ENCODE measurements at places on chromosomes 4 and X.

- DNase-seq, result no peak
Observed at GRCh38 chr4:155228713-155229112, 20.3 kb downstream of the NPY2R start.

DNA sequence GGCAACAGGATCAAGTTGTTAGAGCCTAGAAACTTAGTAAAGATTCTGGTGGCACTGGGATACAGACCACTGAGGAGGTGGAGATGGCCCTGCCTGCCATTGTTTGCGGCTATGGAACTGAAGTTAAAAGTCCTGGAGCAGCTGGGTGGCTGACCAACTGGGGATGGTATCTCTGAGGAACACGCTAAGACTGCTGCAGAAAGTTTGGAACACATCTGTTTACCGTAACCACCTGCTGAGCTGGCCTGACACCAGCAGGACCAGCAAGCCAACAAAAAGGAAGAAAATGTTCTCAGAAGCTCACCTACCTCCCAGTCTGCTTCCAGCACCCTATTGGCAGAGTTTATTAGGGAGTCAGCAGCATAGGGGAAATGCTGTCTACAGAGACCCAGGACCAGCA lies 17.4 kb upstream of the PACRGL start:
- no peak for DNase-seq

DNA sequence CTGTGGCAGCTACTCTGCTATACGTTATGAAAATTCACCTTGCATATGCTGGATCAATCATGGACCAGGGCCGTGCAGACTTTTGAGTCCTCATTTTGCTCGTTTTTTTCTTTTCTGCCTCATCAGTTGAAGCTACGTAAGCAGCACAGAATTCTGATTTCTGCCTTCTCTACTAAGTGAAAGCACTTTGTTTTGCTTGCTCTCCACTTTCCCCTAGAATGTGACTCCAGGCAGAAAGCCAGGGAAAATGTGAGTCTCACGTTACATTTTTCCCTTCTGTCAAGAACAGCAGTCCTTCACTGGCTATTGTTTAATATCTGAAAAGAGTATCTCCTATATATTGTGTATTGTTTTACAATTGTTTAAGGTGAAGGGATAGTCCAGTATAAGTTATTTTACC lies 1840.1 kb downstream of the PCDH7 start:
- no peak for DNase-seq

DNA sequence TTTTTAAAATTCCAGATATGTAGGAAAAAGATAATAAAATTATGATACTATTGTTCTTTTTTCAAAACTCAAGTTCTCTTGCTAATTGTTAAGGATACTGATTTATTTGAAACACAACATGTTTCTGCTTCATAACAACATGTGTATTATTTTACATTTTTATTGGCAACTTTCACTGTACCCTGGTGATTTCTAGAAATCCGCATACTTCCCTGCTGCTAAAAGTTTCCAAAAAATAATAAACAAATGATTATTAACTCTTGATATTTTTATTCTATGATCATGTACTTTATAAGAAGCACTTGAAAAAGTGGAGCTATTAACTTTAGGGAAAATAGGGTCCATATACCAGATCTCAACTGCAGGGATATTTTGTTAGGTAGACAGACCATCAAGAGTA lies 71.2 kb upstream of the HCCS start:
- DNase-seq, result no peak

GRCh38 chr4:137664416-137664815 lies 132.1 kb upstream of the PCDH18 start:
- DNase-seq, result no peak

DNA sequence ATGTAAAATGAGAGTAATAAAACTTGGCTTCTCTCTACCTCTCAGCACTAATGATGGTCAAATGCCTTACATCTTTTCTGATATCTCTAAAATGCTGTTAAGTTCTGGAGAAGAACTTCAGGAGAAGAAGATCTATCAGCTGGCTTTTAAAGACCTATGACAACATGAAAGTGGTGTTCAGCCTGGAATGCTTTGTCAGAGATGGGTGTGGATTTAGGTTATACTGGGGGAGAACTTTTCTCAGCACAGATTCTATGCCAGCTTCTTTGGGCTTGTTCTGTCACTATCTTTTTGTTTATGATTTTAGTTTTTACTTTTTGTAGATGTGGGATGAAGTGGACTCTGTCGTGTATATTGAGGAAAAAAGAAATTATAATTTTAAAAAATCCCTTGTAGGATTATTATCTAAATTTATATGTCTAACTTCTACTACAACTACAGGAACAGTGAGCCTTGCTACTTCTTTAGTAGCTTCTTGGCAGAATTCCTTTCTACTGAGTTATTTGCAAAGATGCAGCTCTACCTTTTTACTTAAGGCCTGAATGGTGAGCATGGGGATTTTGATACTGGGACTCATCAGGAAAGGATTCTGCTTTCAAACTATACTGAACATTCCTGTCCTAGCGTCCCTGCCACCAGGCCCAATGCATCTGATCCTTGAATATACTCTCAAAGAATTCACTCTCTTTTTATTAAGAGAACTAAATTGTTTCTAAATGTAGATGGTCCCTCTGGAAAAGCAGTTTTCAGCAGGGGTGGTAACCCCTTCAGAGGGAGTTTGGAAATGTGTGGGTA lies 19.6 kb downstream of the CYP2U1 start:
- no peak for DNase-seq

- no peak for DNase-seq
Observed at GRCh38 chr4:79492148-79492547, 84.1 kb upstream of the GK2 start.
